Thyroid gland (tissue), 4 donors: ENCODE measurements at places on chromosomes 16 and 17. TPM values are rescaled to one million over a fixed set of nuclear protein-coding genes. Genes with fewer than 3 reads are reported as not detected.

TMEM220 gene
- 17.6 TPM for total RNA-seq

C1QTNF1 gene
- total RNA-seq = 59.2 TPM

UTS2R gene
- 2.4 TPM for total RNA-seq

PRKCB gene
- total RNA-seq = 3.6 TPM

APOBR gene
- total RNA-seq = 1.1 TPM

CACNG5 gene
- total RNA-seq = not detected

GRCh38 chr16:9741776-9742175, 440.5 kb downstream of the GRIN2A start:
- no peak overlapping the region for H3K4me3 ChIP-seq
- no peaks in the 10 kb centered on the region for H3K27me3 ChIP-seq
- no peaks in the 10 kb centered on the region for H3K36me3 ChIP-seq
- no peak overlapping the region for H3K27ac ChIP-seq
- no peaks in the 10 kb centered on the region for H3K4me1 ChIP-seq
- no peak for DNase-seq

- no peaks in the 10 kb centered on the region for H3K4me1 ChIP-seq
- H3K27ac ChIP-seq = no peak overlapping the region
- no peak overlapping the region for H3K4me3 ChIP-seq
- H3K27me3 ChIP-seq = no peaks in the 10 kb centered on the region
- H3K36me3 ChIP-seq = no peaks in the 10 kb centered on the region
These were observed 338.7 kb downstream of the GRIN2A start for GRCh38 chr16:9843424-9844018.

GRCh38 chr16:84600343-84601229, 17.3 kb downstream of the COTL1 start:
- DNase-seq = no peak
- no peaks in the 10 kb centered on the region for H3K27me3 ChIP-seq
- no peaks in the 10 kb centered on the region for H3K36me3 ChIP-seq
- no peak overlapping the region for H3K4me3 ChIP-seq
- peaks cover 56% of the 10 kb centered on the region for H3K4me1 ChIP-seq
- no peak overlapping the region for H3K27ac ChIP-seq

- H3K36me3 ChIP-seq = no peaks in the 10 kb centered on the region
- no peaks in the 10 kb centered on the region for H3K4me1 ChIP-seq
- no peak overlapping the region for H3K4me3 ChIP-seq
- H3K27me3 ChIP-seq = no peaks in the 10 kb centered on the region
These were observed 86.1 kb upstream of the RBFOX1 start for GRCh38 chr16:7246578-7246977.

- no peak overlapping the region for H3K27ac ChIP-seq
- no peaks in the 10 kb centered on the region for H3K27me3 ChIP-seq
- no peaks in the 10 kb centered on the region for H3K4me1 ChIP-seq
- H3K4me3 ChIP-seq = no peak overlapping the region
These were observed 181.8 kb downstream of the C16orf95 start for GRCh38 chr16:87135246-87136030.

DNA sequence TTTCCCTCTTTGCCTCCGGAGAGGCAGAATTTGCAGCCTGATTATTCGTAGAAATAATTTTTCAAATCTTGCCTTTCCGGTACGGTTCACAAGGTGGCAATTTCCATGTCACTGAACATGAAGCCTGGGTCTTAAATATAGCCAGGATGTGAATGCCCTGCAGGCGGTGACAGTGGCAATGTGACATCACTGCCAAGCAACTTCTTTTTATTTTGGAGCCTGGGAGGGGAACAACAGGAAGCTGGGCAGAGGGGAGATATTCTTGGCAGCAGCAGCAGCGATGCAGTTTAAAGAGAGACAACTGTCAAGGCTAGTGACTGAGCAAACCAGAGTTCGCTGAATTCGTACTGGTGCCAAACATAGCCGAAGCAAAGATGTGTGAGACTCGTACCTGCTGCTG, 171.1 kb downstream of the SNX29 start:
- no peak overlapping the region for H3K4me3 ChIP-seq
- H3K4me1 ChIP-seq = no peaks in the 10 kb centered on the region
- no peak overlapping the region for H3K27ac ChIP-seq
- no peaks in the 10 kb centered on the region for H3K36me3 ChIP-seq

DNA sequence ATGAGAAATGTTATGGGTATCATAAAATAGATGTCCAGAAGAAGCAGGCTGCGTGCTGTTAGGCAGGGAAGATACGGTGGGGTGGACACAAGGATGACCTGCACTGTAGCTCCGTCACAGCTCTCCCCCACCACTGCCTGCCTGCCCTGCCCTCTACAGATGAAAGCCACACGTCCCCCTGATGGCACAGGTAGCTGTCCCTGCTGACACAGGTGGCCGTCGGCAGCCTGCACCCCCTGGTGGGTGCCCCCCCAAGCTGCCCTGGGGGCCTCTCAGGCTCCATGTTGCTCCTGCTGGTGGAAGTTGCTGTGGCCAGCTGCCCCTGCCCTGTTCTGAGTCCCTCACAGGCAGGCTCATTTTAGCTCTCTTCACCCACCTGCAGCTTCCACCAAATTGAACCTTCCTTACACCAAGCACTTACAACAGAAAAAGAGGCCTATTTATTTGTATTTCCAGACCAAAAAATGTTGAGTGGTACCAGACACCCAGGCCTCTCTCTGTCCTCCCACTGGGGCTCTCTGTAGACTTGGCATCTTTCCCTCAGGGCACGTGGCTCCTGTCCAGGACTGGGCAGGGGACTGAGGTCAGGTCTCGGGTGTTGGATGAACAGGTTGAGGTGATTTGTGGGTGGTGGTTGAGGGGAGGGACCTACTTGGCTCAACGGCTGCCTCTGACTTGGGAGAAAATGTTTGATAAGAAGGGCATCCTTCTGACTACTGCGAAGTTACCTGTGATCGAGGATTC, 50.1 kb upstream of the CACNG5 start:
- H3K4me3 ChIP-seq = no peak overlapping the region
- H3K27me3 ChIP-seq = no peaks in the 10 kb centered on the region

DNA sequence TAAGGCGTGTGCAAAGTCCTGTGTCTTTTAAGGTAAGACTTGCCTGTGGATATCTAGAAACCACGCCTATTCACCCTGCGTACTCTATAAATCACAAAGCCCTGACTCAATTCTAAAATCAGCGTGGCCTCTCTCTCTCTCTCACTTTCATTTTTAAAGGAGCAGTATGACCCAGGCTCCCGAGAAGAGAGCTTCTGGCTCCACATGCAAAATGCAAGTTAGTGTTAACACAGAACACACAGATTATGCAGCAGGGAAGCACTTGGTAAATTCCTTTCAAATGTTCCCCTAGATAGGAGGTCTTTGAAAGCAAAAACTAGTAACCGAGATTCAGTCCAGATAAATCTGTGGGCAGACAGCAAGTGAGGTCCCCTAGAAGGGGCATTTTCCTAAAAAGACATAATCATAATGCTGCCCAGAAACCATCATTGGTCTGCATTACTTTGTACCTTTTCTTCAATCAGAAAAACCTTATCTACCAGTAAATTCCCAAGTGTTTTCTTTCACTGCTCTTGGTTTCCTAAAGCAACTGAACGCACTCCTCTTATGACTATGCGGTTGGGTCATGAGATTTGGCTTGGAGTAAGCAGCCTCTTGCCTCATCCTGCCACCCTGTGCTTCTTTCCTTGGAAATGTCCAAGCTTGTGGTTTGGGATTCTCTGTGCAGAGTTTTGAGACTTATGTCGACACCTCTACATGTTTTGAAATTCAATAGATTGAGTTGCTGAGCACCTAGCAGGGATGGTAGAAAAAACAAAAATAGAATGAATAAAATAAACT, 31.7 kb upstream of the KCNJ2 start:
- peaks cover 6% of the 10 kb centered on the region for H3K36me3 ChIP-seq
- no peaks in the 10 kb centered on the region for H3K27me3 ChIP-seq
- peak; percentile 63 for DNase-seq
- peak overlapping the region; percentile 91 for H3K27ac ChIP-seq
- H3K4me1 ChIP-seq = peaks cover 41% of the 10 kb centered on the region
- no peak overlapping the region for H3K4me3 ChIP-seq

- peak; percentile 32 for DNase-seq
- H3K36me3 ChIP-seq = no peaks in the 10 kb centered on the region
- H3K27ac ChIP-seq = no peak overlapping the region
- peaks cover 54% of the 10 kb centered on the region for H3K27me3 ChIP-seq
- H3K4me3 ChIP-seq = peak overlapping the region; percentile 32
- H3K4me1 ChIP-seq = peaks cover 22% of the 10 kb centered on the region
These were observed 702 bp downstream of the IRX5 start for GRCh38 chr16:54931120-54932014.

DNA sequence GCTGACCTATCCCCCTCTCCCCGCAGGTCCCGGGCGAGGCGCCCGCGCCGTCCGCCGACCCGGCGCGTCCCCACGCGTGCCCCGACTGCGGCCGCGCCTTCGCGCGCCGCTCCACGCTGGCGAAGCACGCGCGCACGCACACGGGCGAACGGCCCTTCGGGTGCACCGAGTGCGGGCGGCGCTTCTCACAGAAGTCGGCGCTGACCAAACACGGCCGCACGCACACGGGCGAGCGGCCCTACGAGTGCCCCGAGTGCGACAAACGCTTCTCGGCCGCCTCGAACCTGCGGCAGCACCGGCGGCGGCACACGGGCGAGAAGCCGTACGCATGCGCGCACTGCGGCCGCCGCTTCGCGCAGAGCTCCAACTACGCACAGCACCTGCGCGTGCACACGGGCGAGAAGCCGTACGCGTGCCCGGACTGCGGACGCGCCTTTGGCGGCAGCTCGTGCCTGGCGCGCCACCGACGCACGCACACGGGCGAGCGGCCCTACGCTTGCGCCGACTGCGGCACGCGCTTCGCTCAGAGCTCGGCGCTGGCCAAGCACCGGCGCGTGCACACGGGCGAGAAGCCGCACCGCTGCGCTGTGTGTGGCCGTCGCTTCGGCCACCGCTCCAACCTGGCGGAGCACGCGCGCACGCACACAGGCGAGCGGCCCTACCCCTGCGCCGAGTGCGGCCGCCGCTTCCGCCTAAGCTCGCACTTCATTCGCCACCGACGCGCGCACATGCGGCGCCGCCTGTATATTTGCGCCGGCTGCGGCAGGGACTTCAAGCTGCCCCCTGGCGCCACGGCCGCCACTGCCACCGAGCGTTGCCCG, 10.3 kb downstream of the ZNF771 start:
- peaks cover 4% of the 10 kb centered on the region for H3K4me1 ChIP-seq
- peak overlapping the region; percentile 27 for H3K4me3 ChIP-seq
- no peaks in the 10 kb centered on the region for H3K36me3 ChIP-seq
- no peaks in the 10 kb centered on the region for H3K27me3 ChIP-seq
- DNase-seq = peak; percentile 86

DNA sequence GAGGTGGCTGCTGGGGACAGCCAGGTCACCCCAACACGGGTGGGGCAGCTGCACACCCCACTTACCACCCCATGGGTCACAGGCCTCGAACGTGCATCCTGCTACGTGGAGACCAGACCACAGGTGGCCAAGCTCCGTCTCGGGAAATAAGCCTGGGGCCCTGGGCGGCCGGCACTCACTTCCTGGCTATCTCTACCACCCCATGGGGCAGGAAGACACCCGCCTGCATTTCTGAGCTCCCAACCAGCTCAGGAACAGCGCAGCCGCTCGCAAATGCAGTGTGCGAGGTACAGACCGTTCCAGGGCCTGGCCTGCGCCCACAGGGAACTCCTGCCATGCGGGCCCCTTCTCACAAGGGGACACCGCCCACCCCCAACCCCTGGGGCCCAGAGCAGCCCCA, 4.9 kb upstream of the GNG13 start:
- no peak overlapping the region for H3K27ac ChIP-seq
- no peak overlapping the region for H3K4me3 ChIP-seq
- no peaks in the 10 kb centered on the region for H3K36me3 ChIP-seq
- peaks cover under 1% of the 10 kb centered on the region for H3K27me3 ChIP-seq

- H3K27ac ChIP-seq = peak overlapping the region; percentile 33
- DNase-seq = peak; percentile 60
- H3K4me1 ChIP-seq = peaks cover 13% of the 10 kb centered on the region
- H3K27me3 ChIP-seq = no peaks in the 10 kb centered on the region
- no peak overlapping the region for H3K4me3 ChIP-seq
These were observed 17.7 kb downstream of the NCBP3 start for GRCh38 chr17:3828151-3828851.

DNA sequence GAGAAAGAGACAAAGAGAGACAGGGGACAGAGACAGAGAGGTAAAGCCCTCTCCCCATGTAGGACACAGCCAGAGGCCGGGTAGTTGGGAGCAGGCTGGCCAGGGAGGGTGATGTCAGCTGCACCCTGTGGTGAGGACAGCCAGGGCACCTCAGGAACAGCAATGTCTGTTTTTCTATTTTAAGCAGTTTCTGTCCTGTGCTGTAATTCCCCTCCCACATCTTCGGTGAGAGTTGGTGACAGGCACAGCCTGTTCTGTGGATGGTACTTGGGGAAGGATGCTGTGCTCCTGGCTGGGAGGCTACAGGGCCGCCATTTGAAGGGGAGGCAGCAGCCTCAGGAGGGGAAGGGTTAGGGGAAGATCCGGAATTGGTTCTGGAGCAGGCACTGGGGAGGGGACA, 163.5 kb downstream of the SDK2 start:
- no peaks in the 10 kb centered on the region for H3K36me3 ChIP-seq
- H3K4me1 ChIP-seq = no peaks in the 10 kb centered on the region
- no peak for DNase-seq
- no peak overlapping the region for H3K27ac ChIP-seq

GRCh38 chr17:57945996-57946797, 9.0 kb downstream of the CUEDC1 start:
- peak overlapping the region; percentile 15 for H3K4me3 ChIP-seq
- peaks cover 70% of the 10 kb centered on the region for H3K4me1 ChIP-seq
- peak overlapping the region; percentile 75 for H3K27ac ChIP-seq
